ENCODE measurements at places on chromosomes 7 and 10. TPM values are rescaled to one million over a fixed set of nuclear protein-coding genes. Genes with fewer than 3 reads are reported as not detected.

Gene LBX1
- not detected for total RNA-seq

Gene TCF7L2
- 0.59 TPM for total RNA-seq

Gene HOGA1
- total RNA-seq: not detected

Gene ATRNL1
- 0.22 TPM for total RNA-seq

Gene AQP1
- 0.34 TPM for total RNA-seq

Gene CRTAC1
- not detected for total RNA-seq

Gene EPHB4
- 1.0 TPM for total RNA-seq

Gene UNC5B
- total RNA-seq: 0.02 TPM

Gene BBIP1
- 19.2 TPM for total RNA-seq

Gene GSAP
- 10.4 TPM for total RNA-seq

Gene MUC12
- not detected for total RNA-seq

Gene PWWP2B
- total RNA-seq: 9.8 TPM

Gene UCMA
- total RNA-seq: not detected

Gene AZGP1
- not detected for total RNA-seq

Gene NUDT1
- 72.1 TPM for total RNA-seq

Gene PNLIPRP2
- not detected for total RNA-seq

Gene TACR2
- not detected for total RNA-seq

Gene OGDHL
- not detected for total RNA-seq

All from T-helper 1 cell treated with Interleukin-12 subunit alpha and Interleukin-12 subunit beta and Interleukin-4 antibody, amounts not matched to agents 30 ng/mL and 1 ng/mL, for 36 hours (primary cell).